ENCODE measurements at places on chromosomes 11 and 22. TPM values are rescaled to one million over a fixed set of nuclear protein-coding genes. Genes with fewer than 3 reads are reported as not detected.

DNA sequence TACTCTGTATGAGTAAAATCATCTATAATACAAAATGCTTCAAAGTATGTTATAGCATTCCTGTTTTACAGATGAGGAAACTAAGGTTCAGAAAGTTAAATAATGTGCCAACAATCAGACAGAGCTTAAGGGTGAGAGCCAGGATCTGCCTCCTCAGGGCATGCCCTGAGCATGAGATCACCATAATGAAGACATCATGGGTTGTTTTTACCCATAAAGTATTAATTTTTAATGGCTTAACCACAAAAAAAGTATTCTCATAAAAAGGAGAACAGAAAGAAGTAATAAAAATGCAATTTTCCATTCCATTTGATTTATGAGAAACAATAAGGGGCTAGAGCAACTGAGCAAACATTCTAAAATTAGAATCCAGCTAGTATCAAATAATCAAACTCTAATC, 534.3 kb upstream of the ARHGAP42 start:
- H3K27me3 ChIP-seq = no peaks in the 10 kb centered on the region
- H3K27ac ChIP-seq = no peak overlapping the region
- H3K36me3 ChIP-seq = no peaks in the 10 kb centered on the region
- no peaks in the 10 kb centered on the region for H3K4me1 ChIP-seq

RTN4R gene
- total RNA-seq = 4.1 TPM

- H3K36me3 ChIP-seq = no peaks in the 10 kb centered on the region
- H3K4me3 ChIP-seq = no peak overlapping the region
- H3K4me1 ChIP-seq = peaks cover 2% of the 10 kb centered on the region
- H3K27ac ChIP-seq = no peak overlapping the region
- no peaks in the 10 kb centered on the region for H3K27me3 ChIP-seq
Measured at GRCh38 chr11:91926965-91927364, 297.7 kb upstream of the FAT3 start.

FAM83F gene
- 21.9 TPM for total RNA-seq

DNA sequence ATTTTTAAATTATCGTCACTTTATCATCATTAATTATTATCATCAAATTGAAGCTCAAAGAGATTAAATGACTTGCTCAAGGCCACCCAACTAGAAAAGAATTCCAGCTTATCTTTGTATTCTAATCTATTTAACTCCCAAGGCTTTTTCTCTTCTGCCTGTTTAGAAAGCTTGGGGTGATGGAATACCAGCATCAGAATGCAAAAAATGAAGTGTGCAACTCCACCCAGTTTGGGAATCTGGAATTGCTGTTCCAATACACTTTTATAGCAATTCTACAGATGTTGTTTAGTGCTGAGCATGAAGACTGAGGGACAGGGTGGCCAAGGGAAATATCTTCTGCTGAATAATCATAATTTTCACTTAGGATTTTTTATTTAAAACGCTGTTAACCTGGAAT, 97.2 kb upstream of the FIBIN start:
- H3K36me3 ChIP-seq = no peaks in the 10 kb centered on the region
- H3K4me3 ChIP-seq = no peak overlapping the region

CNGA4 gene
- total RNA-seq = 0.32 TPM

- no peak for DNase-seq
- no peaks in the 10 kb centered on the region for H3K4me1 ChIP-seq
Measured at GRCh38 chr11:7638710-7639642, 34.3 kb downstream of the CYB5R2 start.

All from Calu3 (cell line).